ENCODE measurements at places on chromosomes 6 and 20. TPM values are rescaled to one million over a fixed set of nuclear protein-coding genes. Genes with fewer than 3 reads are reported as not detected.

Gene PEX7
- 18.1 TPM for total RNA-seq

GRCh38 chr6:33828764-33829731 is 25.2 kb upstream of the MLN start:
- DNase-seq: no peak

Gene PPP1R3G
- 7.2 TPM for total RNA-seq

DNA sequence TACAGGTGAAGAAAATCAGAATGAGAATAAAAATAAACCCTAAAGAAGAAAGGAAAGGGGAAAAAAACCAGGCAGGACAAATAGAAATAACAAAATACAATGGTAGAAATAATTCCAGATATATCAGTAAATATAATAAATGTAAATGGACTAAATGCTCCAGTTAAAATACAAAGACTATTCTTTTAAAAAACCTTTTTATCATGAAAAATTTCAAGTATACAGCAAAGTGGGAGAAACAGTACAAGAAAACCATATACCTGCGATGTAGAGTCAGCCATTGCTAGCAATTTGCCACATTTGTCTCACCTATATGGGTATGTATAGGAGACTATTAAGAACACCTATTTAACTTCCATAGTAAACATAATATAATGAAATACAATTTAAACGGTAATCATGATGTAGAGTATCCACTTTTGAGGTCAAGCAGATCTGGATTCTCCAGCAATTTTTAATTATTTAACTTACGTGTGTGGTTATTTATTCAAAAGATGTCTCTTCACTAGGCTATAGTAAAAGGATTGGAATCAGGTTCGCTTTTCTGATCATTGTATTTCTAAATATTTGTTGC is 914 bp upstream of the VAPB start:
- no peak for DNase-seq

Gene SMPDL3A
- 3.6 TPM for total RNA-seq

DNA sequence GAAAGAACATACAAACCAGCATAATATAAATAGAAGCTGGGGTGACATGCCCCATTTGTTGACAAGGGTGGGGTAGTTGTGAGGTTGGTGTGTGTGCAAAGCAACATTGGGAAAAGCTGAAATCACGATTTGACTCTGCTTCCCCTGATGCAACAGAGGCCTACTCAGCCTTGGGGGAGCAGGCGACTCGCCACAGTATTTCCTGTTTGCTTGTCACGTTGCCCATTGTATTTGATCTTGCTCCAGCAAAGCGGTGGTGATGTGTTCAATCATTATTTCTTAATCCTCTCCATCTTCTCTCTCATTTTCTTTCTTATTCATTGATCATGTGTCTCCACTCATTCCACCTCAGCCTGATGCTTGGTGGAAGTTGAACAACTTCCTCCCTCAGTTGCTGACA is 165.8 kb upstream of the CITED2 start:
- no peak for DNase-seq

Gene PHACTR2
- total RNA-seq: 47.8 TPM

GRCh38 chr6:84785671-84786070 is 21.3 kb upstream of the TBX18 start:
- DNase-seq: no peak

Gene ACSS1
- total RNA-seq: 104 TPM

GRCh38 chr20:53945478-53945877 is 124.9 kb downstream of the BCAS1 start:
- DNase-seq: no peak

Gene CD109
- total RNA-seq: 6.9 TPM

Gene TCF21
- 3.2 TPM for total RNA-seq

DNA sequence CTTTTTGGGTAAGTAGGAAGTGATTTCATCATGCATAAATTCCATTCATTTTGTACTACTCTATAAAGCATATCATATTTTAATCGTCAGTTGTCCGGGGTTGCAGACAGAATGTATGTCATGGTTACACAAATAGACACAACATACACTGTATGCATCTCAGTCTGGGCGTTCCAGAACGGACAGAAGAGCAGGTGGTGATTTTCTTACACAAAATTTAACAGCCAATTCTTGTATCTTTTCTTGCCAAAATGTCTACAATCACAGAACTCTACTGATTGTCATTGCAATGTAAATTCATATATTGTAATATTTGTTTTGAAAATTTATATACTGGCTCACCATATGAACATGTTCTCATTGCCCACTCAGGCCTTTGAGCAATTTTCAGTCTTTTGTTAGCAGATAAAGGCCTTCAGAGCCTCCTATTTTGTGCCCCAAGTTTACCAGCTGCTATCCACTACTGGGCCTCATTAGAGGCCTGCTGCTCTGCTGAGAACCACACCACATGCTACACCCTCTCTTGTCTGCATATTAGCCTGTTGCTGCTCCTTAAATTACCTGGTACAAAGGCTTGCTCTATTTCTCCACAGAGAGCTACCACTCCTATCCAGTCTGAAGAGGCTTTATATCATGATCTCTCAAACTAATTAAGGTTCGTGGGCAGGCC is 61.5 kb downstream of the PRDM13 start:
- DNase-seq: no peak

Gene SYNGAP1
- 6.3 TPM for total RNA-seq

Gene SNRPB2
- total RNA-seq: 26.1 TPM

DNA sequence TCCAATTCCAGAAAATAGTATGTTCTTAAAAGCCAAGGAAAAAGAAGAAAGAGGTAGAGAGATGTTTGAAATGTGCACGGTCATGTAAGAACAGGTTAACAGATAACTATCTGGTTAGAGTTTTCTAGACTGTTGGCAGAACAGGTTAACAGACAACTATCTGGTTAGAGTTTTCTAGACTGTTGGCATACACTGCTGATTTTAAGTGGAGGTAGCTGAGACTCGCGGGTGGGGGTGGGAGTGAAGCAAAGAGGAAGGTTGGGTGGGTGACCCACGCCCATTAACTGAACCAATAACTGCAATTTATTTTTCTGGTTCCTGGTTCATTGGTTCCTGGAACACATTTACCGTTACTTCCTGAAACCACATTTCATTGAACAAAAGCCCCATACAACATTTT is 157.5 kb downstream of the ELOVL4 start:
- DNase-seq: no peak

Gene KHDRBS2
- total RNA-seq: not detected

DNA sequence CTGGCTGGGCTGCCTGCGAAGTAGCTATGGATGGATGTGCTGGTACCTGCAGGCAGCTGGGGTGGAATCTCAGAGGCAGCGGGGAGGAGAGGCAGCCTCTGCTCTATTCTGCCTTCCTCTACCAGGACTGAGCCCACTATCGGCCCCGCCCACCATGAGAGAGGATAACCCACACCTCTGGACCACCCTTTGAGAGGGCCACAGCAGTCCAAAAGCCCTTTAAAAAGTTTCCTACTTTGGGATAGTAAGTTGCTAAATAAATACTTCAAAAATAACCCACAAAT is 36.1 kb downstream of the EZR start:
- DNase-seq: no peak

DNA sequence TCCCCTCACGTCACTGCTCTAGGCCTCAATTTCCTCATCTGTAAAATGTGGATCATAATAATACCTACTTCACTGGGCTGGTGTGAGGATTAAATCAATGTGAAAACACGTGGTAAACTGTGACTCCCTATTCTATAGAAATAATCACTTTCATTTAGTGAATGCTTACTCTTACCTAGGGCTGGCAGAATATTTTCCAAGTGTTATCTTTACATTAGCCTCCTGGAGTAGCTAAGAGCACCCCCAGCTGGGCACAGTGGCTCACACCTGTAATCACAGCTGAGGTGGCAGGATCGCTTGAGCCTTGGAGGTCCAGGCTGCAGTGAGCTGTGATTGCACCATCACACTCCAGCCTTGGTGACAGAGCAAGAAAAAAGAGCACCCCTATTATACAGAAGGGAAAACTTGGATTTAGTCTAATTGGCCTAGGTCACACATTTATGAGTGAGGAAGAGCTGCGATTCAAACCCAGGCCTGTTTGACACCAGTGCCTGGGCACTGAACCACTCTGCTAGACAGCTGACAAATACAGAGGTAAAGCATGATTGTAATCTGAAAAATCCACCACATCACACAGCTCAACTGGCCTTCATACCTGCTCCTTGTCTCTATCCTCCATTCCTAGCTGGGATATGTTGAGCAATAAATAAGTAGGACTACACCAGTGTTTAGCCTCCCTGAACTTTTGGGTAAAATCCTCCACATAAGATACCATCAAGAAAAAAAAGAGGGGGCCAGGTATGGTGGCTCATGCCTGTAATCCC is 1.4 kb upstream of the SNTA1 start:
- peak; percentile 47 for DNase-seq

- DNase-seq: no peak
Measured at GRCh38 chr20:7656687-7657467, 283.4 kb downstream of the HAO1 start.

DNA sequence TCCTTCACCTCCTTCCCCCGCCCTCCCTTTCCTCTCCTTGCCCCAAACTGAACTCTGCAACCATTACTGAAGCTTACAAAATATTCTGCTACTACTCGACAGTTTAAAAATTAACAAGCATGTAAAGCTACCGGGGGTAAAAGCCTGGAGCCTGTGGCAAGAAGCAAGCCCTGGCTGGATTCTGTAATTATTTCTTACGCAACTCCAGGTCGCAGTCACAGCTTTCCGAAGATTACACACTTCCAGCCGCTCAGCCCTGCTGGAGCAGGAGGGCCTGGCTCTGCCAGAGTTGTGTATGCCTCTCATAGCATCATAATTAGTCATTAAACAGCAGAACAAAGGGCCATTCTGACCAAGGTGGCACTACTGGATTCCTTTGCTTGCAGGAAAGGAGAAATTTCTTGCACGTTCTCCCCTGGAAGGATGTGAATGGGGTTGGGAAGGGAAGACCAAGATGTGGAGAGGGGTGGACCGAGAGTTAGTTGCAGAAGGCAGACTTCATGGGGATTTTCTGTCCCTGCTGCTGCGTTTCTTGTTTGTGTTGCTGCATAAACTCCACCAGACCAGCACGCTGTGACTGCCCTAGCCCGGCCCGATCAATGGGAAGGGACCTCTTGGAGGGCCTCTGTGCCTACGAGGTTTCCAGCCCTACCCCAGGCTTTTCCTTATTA is 23.6 kb downstream of the FOXQ1 start:
- no peak for DNase-seq

- no peak for DNase-seq
Measured at GRCh38 chr6:5930143-5930770, 76.5 kb downstream of the NRN1 start.

All from heart left ventricle (tissue), 16 donors.